ENCODE measurements at places on chromosomes 6 and 20. TPM values are rescaled to one million over a fixed set of nuclear protein-coding genes. Genes with fewer than 3 reads are reported as not detected.

SLC26A8 gene
- not detected for total RNA-seq

C6orf163 gene
- 0.34 TPM for total RNA-seq

TRIM38 gene
- 0.06 TPM for total RNA-seq

NMBR gene
- not detected for total RNA-seq

DUSP22 gene
- total RNA-seq = 16.9 TPM

OR2H2 gene
- not detected for total RNA-seq

RBPJL gene
- not detected for total RNA-seq

HUS1B gene
- not detected for total RNA-seq

LRRC73 gene
- total RNA-seq = not detected

BAK1 gene
- total RNA-seq = 200 TPM

All from G401 (cell line).